ENCODE measurements at places on chromosomes 1 and 21.

DNA sequence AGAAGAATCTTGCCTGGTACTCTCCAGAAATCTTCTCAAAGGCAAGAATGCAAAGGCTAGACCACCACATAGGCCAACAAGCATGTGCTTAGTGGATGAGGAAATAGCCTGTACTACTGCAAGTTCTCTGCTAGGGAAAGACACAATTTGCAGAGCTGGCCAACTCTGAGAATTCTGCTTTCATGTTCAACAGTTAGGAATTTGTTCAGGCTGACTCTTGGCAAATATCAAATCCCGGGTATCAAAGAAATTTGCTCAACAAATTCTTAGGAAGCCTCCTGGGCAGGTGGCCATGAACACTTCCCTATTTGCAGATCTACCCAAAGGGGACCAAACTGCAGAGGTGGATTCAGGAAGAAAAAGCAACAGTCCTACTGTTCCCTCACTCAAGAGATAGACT, 15.0 kb upstream of the H3-3A start:
- DNase-seq: no peak

DNA sequence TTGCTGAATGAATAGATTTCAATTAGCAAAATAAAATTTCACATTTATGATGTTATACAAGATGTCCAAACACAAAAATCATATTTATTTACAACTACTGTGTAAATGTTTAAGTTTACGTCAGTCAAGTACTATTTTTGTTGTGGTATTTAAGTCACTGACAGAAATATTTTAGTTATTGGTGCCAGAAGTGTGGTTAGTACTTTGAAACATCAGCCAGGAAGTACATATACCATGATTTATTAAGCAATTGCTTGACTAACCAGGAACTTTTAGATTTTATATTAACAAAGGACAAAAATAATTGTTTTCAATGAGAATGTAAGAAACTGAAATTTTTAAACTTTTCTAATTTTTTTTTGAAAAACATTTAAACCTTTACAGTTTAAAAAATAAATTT, 2.4 kb upstream of the FCRL4 start:
- DNase-seq: no peak

- DNase-seq: no peak
These were observed 276.9 kb upstream of the ADGRL4 start for GRCh38 chr1:79283451-79283850.

DNA sequence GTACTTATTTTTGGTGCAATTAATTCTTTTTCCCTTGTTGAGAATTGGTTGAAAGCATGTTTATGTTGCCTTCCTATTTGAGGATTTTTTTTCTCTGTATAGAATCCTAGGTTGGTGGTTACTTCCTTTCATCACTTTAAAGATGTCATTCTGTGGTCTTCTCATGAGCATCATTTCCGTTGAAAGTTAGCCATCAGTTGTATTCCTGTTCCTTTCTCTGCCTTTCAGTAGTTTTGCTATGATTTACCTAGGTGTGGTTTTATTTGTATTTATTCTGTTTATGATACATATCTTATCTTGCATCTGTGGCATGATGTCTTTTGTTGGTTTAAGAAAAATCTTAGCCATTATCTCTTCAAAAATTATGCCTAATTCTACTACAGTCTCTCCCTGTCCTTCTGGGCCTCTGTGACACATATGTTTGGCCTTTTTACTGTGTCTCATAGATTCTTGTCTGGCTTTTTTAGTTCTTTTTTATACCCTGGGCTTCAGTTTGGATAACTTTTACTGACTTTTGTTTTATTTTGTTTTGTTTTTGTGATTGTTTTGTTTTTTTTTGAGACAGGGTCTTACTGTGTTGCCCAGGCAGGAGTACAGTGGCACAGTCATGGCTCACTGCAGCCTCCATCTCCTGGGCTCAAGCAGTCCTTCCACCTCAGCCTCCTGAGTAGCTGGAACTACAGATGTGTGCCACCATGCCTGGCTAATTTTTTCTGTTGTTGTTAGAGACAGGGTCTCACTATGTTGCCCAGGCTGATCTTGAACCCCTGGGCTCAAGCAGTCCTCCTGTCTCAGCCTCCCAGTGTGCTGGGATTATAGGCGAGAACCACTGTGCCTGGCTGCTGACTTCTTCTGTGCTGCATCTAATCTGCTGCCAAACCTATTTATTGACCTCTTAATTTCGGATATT, 24.1 kb downstream of the PTGFRN start:
- peak; percentile 37 for DNase-seq

- no peak for DNase-seq
These were observed 29.6 kb upstream of the PHGDH start for GRCh38 chr1:119682141-119682540.

GRCh38 chr1:186491336-186491735, 30.4 kb upstream of the PDC start:
- DNase-seq: no peak

DNA sequence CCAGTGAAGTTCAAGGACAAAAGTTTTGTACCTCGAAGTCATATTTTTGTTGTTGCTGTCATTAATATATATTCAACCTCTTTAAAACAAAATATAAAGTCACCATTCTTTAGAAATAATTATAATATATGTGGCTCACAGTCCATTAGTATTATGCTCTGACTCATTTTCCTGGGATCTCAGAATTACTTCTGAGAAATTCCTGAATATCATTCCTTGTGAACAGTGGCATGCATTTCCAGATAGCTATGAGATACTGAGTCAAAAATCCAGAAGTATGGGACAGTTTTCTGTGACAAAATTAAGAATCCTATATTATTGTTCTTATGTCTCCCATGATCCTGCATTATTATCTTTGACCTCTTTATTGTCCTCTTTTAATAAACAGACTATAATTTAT, 13.8 kb upstream of the RGS21 start:
- no peak for DNase-seq

GRCh38 chr1:101344745-101345144, 107.9 kb downstream of the S1PR1 start:
- DNase-seq: no peak

DNA sequence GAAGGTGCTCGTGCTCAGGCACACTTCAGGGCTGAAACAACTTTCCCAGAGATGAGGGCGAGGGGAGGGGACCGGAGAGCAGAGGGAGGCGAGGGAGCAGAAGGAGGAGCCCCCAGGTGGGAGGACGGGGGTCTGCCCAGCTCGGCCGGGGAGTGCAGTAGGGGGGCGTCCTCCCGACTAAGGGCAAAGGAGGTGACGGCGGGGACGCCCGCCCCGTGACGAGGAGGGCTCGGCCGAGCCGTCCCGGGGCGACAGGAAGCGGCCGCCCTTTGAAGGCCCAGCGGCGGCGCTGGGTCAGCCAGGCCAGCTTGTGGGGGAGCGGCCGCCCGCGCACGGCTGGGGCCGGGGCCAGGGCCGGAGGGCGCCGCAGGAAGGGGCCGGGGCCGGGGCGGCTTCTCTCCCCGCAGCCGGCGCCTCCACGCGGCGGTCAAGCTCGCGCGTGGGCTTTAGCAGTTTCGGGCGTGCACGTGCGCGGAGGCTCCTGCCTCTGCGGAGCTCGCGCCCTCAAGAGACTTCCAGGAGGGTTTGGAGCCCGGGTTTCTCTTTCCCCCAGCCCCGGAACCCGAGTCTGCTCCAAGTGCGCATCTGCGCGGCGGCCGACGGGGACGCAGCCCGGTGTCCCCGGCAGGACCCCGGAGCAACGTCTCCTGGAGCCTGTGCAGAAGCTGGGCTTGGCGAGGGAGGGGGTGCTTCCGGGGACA, 100.8 kb upstream of the SLC45A1 start:
- DNase-seq: peak; percentile 8

DNA sequence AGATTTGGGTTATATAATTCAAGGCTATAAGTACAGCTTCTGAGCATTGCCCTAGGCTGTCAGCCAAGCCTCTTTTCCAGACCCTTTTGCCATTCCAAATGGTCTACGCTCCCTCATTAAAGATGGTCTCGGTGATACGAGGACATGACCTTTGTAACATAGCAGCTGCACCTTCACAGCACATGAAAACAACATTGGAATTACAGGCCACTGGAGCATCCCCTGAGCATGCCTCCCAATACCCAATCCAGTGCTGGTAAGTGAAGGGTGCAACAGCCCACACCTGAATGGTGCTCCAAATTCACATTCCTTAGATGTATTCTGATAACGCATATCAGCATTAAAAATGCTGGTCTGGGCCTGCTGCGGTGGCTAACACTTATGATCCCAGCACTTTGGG, 20.1 kb upstream of the PTPRF start:
- DNase-seq: no peak

DNA sequence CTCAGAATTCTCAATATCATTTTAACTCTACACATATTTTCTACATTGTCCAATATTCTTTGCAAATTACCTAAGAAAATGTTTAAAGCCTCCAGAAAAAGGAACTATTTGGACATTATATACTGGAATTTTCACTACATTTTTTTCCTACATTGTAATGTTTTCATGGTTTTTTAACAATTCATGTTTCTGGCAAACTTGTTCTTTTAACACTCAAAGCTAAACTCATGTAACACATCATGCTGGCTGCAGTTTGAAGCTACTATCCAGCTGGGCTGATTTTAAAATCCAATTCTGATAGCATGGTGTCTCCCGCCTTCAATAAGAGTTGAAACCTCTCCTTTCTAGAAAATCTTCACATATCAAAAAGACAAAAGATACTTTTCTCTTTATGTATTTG, 52.0 kb downstream of the TGFBR3 start:
- no peak for DNase-seq

- DNase-seq: no peak
These were observed 21.9 kb downstream of the ERRFI1 start for GRCh38 chr1:8004113-8004802.

GRCh38 chr1:211320980-211321379, 5.7 kb upstream of the TRAF5 start:
- DNase-seq: peak; percentile 43

DNA sequence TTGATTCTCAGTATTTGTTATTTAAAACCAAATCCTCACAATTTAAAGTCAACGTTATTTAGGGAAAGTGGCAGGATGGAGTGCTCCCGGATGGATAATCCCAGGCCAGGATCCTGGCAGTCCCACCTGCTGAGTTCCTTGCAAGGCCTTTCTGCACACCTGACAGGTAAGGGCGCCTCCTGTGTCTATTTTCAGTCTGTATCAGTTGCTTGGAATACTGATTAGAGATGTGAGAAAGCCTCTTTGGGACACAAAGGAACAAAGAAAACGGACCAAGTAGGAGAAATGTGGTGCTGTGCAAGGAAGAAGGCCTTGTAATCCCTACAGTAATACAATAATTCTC, 12.2 kb downstream of the STYXL2 start:
- no peak for DNase-seq

DNA sequence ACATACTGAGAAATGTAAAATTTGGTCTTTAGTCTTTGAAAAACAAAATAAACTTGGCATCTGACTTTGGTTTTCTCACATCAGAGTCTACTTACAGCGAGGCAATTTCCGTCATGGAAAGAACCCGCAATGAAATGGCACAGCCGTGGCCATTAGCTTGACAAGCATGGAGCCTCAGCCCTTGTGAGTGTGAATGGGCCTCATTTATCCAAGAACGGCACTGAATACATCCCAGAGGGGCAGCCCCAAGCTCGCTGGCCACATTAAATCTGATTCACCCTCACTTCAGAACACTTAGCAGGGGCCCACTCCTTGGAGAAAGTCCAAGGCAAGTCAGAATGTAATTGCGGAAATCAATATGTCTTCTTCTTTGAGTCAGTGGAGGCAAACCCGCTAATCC, 64.8 kb downstream of the ERG start:
- no peak for DNase-seq

DNA sequence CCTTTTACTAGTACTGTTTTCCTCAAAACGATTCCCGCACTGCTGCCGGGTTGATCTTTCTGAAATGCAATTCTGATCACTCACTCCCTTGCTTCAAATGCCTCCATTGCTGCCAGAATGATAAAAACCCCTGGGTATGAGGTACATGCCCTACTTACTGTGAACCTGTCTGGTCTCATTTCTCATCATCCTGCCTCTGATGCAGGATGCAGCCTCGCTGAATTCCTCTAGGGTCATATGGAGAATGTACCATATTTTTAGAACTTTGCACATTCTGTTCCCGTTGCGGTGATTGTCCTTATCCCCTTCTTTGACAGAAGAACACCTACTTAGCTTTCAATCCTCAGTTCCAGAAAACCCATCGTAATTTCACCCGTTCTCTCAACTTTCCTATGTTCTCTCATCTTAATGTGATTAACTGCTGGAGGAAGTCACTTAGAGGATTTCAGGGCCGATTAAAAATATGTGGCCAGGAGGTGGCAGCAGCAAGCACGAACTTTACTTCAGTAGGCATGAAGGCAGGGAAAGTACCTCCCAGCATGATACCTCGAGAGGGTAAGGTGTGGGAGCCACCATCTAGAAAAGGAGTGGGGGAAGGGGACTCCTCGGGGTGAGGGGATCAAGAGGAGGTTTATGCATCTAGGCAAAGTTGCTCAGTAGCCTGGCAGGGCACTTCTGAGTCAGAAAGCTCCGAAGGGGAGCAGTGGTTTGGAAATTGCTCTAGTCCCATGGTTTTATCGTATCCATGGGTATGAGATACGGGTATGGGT, 361.5 kb upstream of the ZP4 start:
- peak; percentile 27 for DNase-seq

DNA sequence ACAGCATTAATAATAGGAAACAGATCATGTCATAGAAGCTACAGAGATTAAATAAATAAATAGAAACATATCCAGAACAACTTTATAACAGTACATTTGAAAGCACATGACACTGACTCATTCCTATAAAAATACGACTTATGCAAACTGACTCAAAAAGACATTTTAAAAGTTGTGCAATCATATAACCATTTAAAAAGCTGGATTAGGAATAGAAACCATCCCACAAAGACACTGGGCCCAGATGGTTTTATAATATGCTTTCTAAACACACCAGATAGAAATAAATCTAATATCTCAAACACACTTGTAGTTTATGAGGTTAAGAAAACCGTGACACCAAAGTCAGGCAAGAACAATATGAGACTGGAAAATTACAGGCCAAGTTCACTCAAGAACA, 47.6 kb downstream of the MATN1 start:
- DNase-seq: no peak

- DNase-seq: no peak
These were observed 96.5 kb downstream of the DAB1 start for GRCh38 chr1:57327336-57327735.

- DNase-seq: no peak
These were observed 128.6 kb upstream of the HOOK1 start for GRCh38 chr1:59686170-59686569.

GRCh38 chr1:14986168-14986567, 167.4 kb upstream of the TMEM51 start:
- DNase-seq: no peak

DNA sequence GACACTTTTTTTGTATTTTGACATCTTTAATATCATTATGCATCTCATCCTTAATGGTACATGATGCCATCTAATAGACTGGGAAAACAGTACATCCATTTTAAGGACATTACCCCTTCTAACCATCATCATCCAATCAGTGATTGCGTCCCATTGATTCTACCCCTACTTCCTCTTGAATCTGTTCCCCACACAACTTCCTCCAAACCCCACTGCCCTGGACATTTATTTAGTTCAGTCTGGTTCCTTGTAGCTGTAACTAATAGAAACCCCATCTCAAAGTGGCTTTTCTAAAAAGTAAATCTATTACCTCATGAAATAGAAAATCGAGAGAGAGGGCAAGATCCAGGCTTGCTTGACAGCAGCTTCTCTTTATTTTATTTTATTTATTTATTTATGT, 2.1 kb upstream of the ITLN1 start:
- DNase-seq: no peak

GRCh38 chr1:93878501-93878888, 511 bp downstream of the DNTTIP2 start:
- peak; percentile 68 for DNase-seq

All from activated CD4-positive, alpha-beta T cell treated with anti-CD3 and anti-CD28 coated beads, Interleukin-2, amount 50 U/mL, for 16 hours (primary cell).